ENCODE measurements at places on chromosomes 3 and 15.

- no peak for DNase-seq
Observed at GRCh38 chr15:85748729-85749128, 46.0 kb downstream of the KLHL25 start.

DNA sequence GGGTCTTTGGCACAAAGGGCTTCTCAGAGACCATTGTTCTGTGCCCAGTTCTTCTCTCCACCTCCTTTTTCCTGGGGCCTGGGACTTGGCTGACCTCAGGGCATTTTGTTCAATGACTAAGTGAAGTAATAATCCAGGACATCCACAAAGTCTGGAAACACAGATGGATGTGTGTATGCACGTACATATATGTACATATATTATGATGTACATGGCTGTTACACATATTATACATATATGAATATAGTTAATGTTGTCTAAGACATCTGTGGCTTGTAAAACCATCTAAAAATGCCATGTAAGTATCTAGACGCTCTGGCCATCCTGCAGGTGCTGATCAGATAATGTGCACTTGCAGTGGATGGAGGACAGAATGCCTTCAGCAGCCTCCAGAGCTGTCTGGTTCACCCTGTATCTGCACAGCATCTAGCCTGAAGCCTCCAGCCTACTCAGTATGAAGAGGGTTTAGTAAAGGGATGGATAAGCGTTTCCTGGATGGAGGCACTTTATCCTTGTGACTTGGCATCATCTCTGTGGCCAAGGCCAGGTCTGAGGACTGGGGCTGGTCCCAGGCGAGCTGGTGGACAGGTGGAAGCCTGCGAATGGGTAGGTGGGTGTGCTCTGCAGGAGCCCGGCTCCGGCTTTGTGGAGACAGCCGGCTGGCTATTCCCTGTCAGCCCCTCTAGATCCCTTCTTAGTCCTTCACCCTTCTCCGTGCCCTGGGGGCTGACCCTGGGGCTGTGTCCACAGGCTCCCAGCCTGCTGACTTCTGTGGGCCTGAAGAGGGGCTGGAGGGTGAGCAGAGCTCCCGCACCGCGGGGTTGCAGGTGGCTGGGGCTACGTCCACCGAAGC is 88.4 kb downstream of the WNT7A start:
- DNase-seq: no peak

- no peak for DNase-seq
Observed at GRCh38 chr15:63402498-63403253, 21.0 kb upstream of the CA12 start.

GRCh38 chr15:56454836-56455235 is 10.1 kb downstream of the MNS1 start:
- DNase-seq: no peak

- no peak for DNase-seq
Observed at GRCh38 chr3:59879031-59879581, 829.3 kb upstream of the CFAP20DC start.

GRCh38 chr15:33621141-33621540 is 310.4 kb downstream of the RYR3 start:
- no peak for DNase-seq

- peak; percentile 9 for DNase-seq
Observed at GRCh38 chr3:81910244-81910852, 148.9 kb upstream of the GBE1 start.

GRCh38 chr3:19881036-19881435 is 53.0 kb downstream of the EFHB start:
- no peak for DNase-seq

GRCh38 chr3:143851331-143852017 is 3.2 kb upstream of the SLC9A9 start:
- DNase-seq: no peak

- no peak for DNase-seq
Observed at GRCh38 chr3:24494618-24495325, at the start of gene THRB. TSS of gene THRB (minus strand) at chr3:24494850.

- no peak for DNase-seq
Observed at GRCh38 chr3:16024548-16024947, 149.9 kb upstream of the GALNT15 start.

Data from T-helper 1 cell (primary cell).